Activated CD8-positive, alpha-beta memory T cell treated with anti-CD3 and anti-CD28 coated beads for 1 hour (primary cell): ENCODE measurements at places on chromosomes 5 and 9.

- DNase-seq, result no peak
These were observed 623 bp downstream of the FLT4 start for GRCh38 chr5:180648658-180649296.

GRCh38 chr9:1388216-1388615, 338.1 kb downstream of the DMRT2 start:
- DNase-seq, result no peak

GRCh38 chr9:81499021-81499454, 190.3 kb downstream of the TLE1 start:
- DNase-seq, result no peak

GRCh38 chr5:151924564-151925301, at the start of gene GLRA1:
Gene GLRA1 (minus strand): TSS chr5:151924851. CDS start chr5:151924549, 302 bp downstream.
- DNase-seq, result peak; percentile 20

DNA sequence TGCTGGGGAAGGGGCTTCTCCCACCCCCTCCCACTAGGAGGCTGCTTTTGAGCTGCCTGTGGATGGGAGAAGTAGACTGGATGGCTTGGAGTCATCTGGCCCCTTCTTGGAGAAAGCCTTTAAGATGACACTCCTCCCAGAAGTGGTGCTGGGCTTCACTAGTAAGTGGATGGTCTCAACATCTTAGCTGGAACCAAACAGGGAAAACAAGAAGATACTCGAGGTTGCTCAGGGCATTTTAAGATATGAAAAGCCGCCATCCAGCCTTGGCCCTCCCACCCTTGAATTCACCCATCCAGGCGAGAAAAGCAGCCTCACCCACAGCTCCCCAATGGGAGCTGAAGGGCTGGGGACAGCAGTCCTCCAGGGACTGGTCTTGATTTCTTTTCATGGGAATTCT, 7.8 kb upstream of the SMIM32 start:
- DNase-seq, result no peak

GRCh38 chr5:88279584-88279983, 10.9 kb upstream of the TMEM161B start:
- DNase-seq, result no peak

- DNase-seq, result no peak
These were observed 27.5 kb downstream of the ZNF474 start for GRCh38 chr5:122156724-122157325.

DNA sequence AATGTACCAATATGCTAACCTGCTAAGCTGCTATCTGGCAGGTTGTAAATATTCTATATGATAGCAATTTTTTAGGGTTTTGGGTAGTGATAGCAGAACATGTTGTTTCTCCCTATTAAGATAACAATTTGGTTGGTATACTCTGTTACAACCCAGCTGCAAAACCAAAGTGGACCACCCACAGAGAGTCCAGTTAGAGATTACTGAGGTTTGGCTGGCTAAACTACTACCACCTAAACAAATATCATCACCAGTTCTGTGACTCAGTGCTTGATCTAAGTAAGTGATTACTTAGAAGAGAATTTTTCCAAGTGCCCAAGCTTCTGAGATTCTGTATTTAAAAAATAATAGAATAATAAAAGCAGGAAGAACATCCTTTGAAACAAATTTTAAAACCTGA, 72.3 kb downstream of the XRCC4 start:
- no peak for DNase-seq
